ENCODE measurements at places on chromosomes 2 and 18.

- DNase-seq: no peak
These were observed 108.8 kb downstream of the DOCK10 start for GRCh38 chr2:224933431-224933830.

GRCh38 chr18:26262156-26262555 lies 35.9 kb downstream of the TAF4B start:
- no peak for DNase-seq

DNA sequence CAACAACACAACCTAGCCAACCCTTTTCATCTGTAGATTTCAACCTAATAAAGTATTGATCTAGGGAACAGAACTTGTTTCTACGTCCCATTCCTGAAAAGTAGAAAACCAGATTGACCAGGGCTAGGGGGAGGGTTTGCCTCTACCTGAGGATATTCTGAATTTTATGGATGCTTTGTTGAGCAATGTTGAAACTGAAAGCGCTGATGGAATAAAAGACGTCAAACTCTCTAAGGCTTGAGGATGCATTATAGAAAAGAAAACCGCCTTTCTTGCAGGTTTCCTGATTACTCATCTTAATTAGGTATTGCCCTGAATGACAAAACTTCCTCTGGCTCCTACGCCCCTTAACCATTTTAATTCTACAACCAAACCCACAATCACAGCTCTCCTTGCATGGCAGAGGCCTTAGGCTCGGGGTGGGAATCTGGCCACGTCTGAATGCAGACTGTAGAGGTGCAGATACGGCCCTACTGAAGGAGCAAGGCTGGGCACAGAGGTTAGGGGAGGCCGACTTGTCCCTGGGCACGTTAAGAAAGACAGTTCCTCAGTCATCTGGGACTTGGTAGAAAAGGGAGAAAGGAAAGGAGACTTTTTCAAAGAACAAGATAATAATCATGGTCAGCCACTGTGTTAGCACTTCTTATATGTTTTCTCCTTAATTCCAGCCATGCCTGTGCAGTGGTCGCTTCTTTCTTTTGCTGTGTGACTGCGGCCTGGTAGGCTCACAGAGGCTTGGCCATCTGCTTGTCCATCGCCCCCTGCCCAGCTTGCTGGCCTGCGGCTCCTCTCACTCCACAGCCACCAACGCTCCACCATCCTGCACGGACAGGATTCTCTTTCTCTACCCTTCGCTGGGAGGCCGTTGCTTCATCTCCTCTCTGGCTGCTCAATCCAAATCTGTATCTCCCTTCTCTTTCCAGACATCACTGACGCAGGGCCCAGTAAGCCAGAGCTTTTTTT lies 209.5 kb downstream of the VAPA start:
- DNase-seq: no peak

GRCh38 chr2:235849489-235849888 lies 318.7 kb downstream of the GBX2 start:
- DNase-seq: no peak

- no peak for DNase-seq
These were observed 349.9 kb upstream of the ZNF521 start for GRCh38 chr18:25701821-25702220.

DNA sequence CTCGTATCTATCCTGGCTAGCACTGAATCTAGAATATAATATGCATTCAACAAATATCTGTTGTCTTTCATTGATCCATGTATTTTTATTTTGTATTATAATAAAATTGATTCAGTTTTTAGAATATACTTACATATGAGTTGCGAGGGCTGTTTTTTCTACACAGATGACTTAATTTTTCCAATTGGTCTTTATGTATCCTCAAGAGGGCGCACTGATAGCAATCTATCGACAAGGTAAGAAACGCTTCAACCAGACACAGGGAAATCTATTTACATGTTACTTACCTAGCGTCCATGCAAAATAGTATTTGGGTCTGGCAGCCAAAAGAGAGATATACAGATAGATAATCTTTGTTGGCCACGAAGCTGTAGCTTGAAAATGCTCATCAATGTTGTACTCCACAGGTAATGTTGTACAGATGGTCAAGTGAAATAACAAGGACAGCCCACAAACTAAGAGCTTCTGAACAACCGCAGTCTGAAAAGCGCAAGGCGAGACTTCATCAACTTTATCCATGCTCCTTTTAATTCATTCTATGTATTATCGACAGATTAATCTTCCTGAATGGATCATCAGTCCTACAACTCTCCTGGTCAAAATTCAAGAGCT lies 35.5 kb upstream of the KIDINS220 start:
- DNase-seq: peak; percentile 87

DNA sequence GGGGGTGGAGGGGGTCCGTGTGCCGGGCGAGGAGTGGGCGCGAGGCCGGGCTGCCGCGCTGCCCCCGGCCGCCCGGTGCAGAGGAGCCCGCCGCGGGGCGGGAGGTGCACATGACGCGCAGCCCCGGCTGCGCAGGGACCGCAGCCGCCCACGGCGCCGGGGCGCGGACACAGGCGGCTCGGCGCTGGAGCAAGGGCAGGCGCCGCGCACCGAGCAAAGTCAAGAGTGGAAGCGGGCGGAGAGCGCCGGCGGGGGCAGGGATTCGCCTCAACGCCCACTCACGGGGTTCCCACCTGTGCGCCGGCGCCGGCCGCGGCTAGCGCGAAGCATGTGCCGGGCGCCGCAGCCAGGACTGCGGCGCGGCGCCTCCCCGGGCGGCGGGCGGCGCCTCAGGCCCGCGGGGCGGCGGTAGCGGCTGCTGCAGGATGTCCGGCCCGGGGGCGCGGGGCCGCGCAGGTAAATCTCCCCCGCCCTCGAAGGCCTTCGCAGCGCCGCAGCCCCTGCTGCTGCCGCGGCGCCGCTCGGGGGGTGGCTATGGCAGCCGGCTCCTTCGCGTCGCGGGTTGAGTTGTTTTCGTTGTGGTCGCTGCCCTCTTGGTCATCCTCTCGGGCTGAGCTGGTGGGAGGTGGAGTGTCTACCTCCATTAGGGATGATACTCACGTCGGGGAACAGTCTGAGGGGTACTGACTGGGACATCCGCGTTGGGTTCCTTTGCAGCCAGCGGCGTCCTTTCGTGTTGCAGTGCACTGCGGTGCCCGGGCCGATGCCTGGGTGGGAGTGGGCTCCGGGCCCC lies 216.3 kb upstream of the DTNA start:
- DNase-seq: peak; percentile 6

- DNase-seq: no peak
These were observed 148.1 kb downstream of the AGAP1 start for GRCh38 chr2:235641956-235642355.

GRCh38 chr18:2979129-2979528 lies 33.8 kb downstream of the LPIN2 start:
- peak; percentile 89 for DNase-seq

GRCh38 chr2:189578272-189578950 lies 2.2 kb downstream of the SLC40A1 start:
- DNase-seq: no peak

DNA sequence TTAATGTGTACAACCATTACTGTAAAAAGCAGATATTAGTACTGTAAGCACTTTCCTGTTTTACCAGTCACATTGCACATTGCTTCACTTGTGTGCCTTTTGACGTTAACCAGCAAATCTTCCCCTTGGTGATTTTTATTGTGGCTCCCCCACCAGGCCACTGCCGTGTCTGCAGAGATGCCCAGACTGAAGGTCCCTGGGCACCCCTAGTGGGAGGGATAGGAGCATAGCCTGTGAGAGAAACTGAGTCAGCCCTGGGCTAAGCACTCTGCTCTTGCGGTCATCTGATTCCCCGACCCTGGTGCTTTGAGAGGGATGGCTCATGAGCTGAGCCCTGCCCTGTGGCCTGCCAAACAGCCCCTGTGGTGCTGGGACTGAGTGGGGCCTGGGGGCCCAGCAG lies 73.4 kb downstream of the INPP4A start:
- peak; percentile 62 for DNase-seq

- DNase-seq: no peak
These were observed 125.0 kb downstream of the XRCC5 start for GRCh38 chr2:216234106-216234505.

GRCh38 chr2:230781130-230781797 lies 68.6 kb downstream of the CAB39 start:
- no peak for DNase-seq

GRCh38 chr2:104772996-104773395 lies 80.9 kb upstream of the POU3F3 start:
- DNase-seq: no peak

- DNase-seq: no peak
These were observed 140.8 kb downstream of the TMEFF2 start for GRCh38 chr2:192053921-192054320.

DNA sequence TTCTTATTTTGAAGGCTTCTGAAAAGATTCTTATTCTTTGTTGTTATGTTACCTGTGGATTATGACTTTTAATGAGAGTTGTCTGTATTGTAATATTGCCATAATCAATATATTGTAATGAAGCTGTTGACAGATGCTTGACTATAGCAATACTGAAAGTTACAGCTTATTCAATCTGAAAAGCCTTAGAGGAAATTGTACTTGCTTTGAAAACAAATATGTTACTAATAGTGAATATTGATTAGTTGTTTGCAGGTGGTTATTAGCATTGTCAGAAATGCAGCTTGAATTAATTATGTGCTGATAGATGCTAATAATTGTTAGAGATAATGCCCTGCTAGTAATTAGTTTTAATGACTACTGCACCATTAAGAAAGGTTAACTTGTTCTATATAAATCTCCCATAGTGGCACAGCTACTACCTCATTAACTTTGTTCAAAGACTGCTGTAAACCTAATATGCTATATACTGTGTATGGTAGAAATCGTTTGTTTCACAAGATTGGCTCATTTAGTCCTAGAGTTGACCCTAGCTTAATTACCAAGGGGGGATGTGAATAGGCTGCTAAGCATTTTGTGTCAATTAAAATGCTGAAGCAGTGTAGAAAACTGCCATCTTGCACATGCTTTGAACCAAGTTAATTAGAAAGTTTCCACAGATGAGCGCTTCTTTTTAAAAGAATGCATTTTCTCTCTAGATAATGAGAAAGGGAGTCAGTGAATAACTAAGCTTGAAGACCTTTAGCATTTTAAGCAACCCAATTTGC lies 30.5 kb downstream of the SLC39A10 start:
- DNase-seq: no peak

DNA sequence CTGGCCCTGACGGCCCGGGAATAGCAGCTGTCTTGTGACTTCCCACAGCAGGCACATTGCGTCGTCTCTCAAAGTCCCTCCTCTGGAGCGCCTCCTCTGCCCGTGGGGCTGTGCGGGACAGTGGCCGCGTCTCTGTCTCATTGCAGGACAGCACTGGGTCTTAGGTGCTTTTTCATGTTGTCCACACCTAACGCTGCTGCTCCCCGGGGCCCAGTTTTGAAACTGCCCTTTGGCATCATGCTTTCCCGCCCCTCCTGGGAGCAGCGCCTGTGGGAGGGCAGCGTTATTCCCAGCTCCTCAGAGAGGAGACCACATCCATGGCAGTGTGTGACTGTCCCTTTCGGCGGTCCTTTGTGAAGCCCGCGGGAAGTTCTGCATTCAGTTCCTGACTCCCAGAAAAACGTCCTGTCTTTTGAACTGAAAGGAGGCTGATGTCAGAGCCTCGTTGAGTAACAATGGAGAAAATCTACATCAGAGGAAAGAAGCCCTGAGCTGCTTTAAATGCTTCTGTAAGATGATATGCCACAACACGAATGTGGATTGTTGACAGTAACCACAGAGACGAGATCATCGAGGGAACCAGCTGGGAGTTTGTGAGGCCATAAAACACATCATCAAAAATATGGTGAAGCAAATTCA lies 226.0 kb downstream of the FAM210A start:
- peak; percentile 88 for DNase-seq
